ENCODE measurements at places on chromosomes 3 and 15.

DNA sequence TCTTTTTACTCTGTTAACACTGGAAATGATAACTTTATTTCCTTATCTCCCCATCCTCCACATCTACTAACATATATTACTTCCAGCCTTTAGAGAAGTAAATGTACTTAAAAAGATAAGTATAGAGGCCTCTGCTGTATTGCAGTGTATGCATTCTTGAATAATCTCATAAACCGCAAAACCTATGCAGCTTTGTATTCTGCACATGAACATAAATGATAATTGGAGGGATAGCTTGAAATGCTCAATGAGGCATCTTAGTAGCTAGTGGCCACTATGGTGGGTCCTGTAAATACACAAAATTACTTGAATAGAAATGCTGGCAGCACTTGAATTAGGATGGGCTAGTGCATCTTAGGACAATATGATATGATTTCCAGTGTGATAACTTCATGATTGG, 77.0 kb downstream of the LYSMD4 start:
- no peak for DNase-seq

DNA sequence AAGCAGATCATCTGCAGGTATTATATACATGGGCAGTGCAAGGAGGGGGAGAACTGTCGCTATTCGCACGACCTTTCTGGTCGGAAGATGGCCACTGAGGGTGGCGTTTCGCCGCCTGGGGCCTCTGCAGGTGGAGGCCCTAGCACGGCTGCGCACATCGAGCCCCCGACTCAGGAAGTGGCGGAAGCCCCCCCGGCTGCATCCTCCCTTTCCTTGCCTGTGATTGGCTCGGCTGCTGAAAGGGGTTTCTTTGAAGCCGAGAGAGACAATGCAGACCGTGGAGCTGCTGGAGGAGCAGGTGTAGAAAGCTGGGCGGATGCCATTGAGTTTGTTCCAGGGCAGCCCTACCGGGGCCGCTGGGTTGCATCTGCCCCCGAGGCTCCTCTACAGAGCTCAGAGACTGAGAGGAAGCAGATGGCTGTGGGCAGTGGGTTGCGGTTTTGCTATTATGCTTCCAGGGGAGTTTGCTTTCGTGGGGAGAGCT, 639 bp downstream of the MKRN3 start:
- no peak for DNase-seq

- peak; percentile 79 for DNase-seq
These were observed at the start of gene RPP25 for GRCh38 chr15:74956648-74957475. TSS of gene RPP25 (minus strand) at chr15:74956772. CDS start at chr15:74956583, 189 bp downstream.

- DNase-seq, result no peak
These were observed 77.2 kb upstream of the NR2E3 start for GRCh38 chr15:71733122-71733521.

DNA sequence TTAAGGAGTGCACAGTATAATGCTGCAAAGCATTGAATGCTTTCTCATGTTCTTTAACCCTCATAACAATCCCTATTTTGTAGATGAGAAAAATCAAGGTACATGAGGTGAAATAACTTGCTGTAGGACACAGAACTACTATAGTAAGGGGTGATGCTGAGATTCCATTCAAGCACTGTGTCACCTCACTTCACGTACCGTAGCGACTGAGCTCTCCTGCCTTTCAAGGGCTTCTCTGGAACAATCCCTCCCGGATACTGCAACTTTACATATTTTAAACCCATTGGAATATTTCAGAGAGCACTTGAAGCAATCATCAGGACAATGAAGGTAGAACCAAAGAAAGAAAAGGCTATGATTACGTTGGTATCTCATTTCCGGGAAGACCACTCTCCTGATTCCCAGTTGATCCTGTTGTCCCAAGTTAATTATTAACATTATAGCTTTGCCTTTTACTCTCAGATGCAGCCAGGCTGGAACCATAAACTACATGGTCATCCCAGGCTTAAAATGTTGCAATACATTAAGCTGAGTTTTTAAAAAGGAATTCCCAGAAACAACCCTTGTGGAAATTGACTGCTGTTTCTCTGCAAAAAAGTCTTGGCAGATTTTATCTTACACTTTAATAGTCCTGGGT, 252.2 kb upstream of the IGF1R start:
- no peak for DNase-seq

DNA sequence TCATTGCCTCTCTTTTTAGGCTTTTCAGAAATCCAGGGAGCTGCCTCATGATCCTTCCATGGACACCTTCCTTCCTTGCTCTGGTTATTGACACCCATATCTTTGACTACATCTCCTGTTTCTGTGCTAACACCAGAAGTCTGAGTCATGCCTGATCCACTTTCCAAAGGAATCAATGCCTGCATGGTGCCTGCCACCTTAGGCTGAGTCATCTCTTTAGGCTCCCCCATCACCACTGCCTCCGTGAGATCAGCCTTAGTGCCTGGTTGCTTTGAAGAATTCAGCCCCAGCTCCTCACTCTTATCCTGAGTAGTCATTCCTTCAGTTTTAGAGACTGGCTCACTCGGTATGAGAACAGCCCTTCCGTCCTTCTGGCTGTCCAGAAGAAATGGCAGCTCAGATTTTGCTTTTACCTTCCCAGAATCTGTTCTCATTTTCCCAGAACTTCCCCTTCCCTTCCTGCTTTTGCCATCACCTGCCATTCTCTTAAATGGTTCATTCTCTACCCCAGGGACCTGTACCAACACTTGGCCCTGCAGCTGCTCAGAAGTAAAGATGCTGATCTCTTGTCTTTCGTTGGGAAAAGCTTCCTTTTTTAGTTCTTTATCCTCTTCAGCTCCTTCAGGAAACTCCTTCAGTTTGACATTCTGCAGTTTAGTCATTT, 105.3 kb downstream of the MAP4 start:
- no peak for DNase-seq

DNA sequence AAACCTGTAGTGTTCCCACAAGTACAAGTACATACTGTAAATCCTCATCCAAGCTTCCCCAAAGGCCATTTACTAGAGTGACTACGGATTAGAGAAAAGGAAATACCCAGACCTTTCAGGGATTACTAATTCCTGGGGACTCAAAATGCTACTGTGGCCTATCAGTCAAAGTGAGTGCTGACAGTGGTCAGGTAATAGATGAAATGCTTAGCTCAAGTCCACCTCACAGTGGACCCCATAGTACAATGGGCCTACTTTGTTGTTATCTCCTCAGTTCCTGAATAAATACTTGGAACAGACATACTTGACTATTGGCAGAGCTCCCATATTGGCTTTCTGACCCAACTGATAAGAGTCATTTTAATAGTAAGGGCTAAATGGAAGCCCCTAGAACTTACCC, 61.6 kb downstream of the MAP4 start:
- DNase-seq, result no peak

GRCh38 chr15:64180235-64180824, 17.5 kb upstream of the PPIB start:
- peak; percentile 52 for DNase-seq

DNA sequence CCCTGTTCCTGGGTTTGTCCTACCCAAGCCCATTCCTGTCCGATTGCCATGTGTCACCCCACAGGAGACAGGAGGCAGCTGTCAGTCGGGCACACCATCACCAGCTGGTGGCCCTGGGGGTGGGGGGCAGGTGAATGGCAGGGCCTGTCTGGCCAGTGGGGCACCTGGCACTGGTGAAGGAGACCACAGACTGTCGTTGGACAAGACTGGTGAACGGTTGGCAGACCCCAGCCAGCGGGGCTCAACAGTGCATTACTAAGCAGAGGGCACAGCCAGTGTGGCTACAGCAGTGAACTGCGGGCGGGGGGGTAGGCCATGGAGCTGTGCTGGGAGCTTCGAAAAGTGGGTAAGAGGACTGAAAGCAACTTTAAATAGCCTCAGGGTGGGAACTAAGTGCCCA, 2.1 kb downstream of the SEMA7A start:
- no peak for DNase-seq

GRCh38 chr15:77402740-77403379, 17.0 kb downstream of the PEAK1 start:
- no peak for DNase-seq

DNA sequence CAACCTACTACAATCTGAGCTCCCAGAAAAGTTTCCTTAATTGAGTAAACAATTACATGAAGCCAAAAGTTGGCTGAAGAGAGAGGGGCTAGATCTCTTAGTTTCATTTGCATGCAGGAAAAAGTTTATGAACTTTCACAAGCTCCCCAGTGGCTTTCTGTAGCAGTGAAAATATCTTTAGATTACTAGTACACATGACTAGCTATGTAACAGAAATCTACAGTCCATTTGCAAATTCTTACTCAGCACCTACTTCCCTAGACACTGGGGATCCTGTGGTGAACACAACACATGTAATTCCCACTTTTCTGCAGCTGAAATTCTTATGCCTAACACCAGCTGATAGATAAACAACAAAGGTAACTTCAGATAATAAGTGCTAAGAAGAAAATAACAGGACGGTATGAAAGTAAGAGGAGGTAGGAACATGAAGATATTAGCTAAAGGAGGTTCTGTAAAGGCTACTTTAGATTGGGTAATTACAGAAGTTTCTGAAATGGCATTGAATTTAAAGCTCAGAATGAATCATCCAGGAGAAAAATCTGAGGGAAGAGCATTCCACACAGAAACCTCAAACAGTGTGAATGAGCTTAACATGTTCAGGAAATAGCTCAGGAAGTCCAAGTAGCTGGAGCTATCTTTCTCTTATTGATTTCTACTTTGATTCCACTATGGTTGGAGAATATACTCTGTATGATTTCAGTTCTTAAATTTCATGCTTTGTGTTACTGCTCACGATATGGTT, 204.8 kb downstream of the MAGI1 start:
- DNase-seq, result no peak

GRCh38 chr3:50557915-50558314, 9.6 kb downstream of the C3orf18 start:
- no peak for DNase-seq

- DNase-seq, result no peak
These were observed 45.5 kb downstream of the PHLDB2 start for GRCh38 chr3:111904376-111905241.

DNA sequence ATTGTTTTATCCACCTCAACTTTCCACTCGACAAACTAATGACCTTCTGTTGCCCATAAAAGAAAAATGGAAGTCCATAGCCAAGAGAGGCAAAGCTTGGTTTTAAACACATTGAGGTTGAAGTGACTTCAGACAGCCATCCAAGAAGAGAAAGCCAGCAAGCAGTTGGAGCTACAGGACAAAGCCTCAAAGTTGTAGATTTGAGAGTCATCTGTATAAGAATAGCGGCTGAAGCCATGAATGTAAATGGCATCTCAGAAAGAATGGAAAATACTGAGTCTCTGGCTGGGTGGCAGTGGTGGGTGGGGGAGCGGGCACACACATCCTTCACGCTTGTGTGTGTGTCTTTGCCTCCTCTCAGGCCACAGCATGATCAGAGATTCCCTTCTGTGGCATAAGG, 124.1 kb upstream of the CHRM5 start:
- no peak for DNase-seq

GRCh38 chr15:24862726-24863521, 91.9 kb upstream of the SNRPN start:
- no peak for DNase-seq

DNA sequence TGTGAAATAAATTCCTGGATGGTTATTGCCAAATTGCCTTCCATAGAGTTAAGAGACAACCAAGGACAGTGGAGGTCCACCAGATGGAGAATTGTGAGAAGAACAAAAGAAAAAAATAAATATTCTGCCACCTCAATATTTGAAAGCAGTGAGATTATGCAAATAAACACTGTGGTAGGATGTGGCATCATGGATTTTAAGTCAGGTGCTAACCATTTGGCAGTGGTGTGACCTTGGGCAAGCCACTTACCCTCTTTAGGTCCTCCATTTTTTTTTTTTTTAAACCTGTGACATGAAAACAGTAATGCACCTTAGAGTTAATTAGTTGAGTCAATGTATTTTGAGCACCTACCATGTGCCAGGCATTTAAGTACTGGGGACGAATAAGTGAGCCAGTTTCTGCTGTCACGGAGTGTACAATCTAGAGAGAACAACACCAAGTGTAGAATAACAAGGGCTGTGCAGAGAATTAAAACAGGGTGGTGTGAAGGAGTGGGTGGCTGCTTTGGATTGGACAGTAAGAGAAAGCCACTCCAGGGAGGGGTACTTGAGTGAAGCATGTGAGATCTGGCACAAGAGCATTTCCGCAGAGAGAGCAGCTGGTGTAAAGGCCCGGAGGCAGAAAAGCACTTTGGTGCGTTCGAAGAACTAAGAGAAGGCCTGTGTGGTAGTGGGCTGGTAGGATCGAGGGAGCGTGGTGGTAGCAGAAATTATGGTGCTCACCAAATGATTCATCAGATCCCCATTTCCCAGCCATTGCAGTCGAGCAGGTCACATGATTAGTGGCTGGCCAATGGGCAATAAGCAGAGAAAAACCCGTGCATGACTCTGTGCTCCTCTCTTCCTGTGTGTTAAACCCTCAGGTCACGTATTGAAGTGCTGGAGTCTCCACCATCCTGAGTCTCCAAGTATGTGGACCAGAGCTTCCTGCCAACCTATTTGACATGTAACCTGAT, 39.2 kb downstream of the CCK start:
- no peak for DNase-seq

DNA sequence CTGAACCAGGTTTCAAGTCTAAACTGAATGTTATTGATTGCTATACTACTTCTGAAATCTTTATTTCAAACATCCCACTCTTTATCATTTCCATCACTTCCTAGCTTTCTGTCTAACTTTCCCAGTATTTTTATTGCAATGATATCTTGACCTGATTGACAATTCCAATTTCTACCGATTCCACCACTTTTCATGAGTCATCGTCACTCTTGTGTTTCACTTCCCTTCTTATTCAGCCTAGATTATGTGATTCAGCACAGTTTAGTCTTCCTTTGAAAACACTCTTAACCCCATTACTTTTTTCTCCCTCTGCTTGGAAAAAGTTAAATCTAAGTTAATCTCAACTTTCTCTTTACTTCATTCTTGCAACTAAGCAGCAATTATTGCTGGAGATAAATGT, 62.6 kb downstream of the SLC7A14 start:
- no peak for DNase-seq

- DNase-seq, result no peak
These were observed 82.9 kb downstream of the IQSEC1 start for GRCh38 chr3:12990306-12990705.

DNA sequence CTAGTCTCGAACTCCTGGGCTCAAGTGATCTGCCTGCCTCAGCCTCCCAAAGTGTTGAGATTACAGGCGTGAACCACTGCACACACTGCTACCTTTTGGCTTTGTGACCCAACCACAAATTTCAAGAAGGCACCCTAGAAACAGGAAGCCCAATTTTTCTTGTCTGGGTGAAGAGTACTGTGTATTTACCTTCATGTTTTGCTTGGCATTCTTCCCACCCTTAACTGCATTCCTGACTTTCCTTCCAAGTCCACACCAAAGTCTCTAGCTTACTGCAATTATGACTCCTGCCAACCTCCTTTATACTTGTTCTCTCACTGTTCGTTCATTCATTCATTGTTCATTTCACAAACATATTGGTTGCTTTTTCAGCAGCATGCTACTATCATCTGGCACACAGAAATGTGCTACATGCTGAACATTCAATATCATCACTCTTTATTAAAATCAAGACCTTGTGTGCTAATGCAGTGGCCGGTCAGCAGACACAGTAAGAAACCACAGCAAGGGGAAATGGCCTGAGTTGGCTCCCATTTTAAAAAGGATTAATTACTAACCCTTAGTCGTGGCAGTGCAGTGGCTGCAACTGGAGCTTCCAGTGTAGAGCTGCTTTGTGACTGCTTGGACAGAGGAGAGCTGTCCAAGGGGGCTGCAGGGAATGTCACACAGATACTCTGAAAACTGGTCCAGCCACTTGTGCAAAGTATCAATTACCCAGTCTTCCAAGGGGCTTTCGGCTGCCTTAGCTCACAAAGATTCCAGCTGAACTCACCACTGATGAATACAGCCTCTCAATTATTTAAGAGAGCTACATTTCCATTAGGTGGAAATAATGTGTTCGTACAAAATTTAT, 94.0 kb downstream of the ETFA start:
- no peak for DNase-seq
